BJ (cell line): ENCODE measurements at places on chromosomes 2 and 18.

DNA sequence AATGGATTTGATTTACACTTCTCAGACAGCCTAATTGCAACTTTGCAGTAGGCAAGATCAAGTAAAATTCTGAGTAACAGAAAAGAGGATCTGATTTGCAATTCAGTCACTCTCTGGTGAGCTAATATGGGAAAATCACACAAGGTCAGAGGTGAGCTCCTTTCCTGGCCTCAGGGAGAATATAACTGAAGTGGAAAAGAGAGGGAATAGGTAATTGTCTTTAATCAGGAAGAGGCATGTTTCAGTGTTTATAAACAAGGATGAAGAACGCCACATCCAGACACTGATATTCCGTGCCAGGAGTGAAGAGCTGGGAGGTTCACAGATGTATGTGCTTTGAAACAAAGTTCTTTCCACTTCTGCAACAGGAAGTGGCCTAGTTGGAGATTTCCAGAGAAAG, 127.1 kb downstream of the ETAA1 start:
- no peak for DNase-seq

DNA sequence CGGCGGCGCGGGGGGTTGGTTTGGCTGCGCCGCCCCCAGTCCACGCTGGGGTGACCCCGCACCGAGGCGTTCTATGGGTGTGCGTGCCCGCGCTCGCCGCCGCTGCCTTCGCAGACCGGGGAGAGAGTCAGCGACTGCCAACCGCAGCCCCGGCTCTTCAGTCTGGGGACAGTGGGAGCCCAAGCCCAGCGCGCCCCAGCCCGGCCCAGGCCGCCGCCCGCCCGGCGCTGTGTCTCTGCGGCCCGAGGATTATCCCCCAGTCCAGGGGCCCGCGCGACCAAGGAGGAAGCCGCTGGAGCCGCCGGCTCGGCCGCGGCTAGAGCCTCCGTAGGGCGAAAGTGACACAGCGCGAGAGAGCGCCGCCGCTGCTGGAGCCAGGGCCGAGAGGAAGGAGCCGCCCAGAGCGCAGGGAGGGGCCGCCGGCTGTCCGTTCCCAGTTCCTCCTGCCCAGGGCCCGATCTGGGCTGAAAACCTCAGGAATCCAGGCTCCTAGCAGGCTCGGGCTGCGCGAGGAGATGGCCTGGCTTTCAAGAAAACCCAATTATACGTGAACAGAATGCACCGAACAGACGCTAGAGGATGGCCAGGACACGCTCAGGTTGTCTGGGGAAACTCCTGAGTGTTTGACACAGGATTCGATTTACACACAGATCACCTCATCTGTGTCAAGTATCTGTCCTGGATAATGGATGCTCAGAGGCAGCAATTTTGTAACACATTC, 2.4 kb downstream of the CTIF start:
- no peak for DNase-seq

GRCh38 chr18:47932603-47933002, 2.1 kb upstream of the SMAD2 start:
- no peak for DNase-seq

- no peak for DNase-seq
These were observed 47.7 kb upstream of the RNU4ATAC start for GRCh38 chr2:121483021-121483420.

- DNase-seq, result no peak
These were observed 80.9 kb downstream of the ZEB2 start for GRCh38 chr2:144438801-144439631.

- DNase-seq, result no peak
These were observed 78.5 kb downstream of the LRP1B start for GRCh38 chr2:142052220-142052863.

- no peak for DNase-seq
These were observed 24.4 kb downstream of the CRYGD start for GRCh38 chr2:208099682-208100470.
